ENCODE measurements at places on chromosomes 3 and 15. TPM values are rescaled to one million over a fixed set of nuclear protein-coding genes. Genes with fewer than 3 reads are reported as not detected.

PLA1A gene
- total RNA-seq = 1.1 TPM

TTC23 gene
- 2.7 TPM for total RNA-seq

CLDN18 gene
- not detected for total RNA-seq

TRIM71 gene
- not detected for total RNA-seq

AADACL2 gene
- not detected for total RNA-seq

GXYLT2 gene
- total RNA-seq = not detected

THPO gene
- not detected for total RNA-seq

APPL1 gene
- 62.0 TPM for total RNA-seq

CELSR3 gene
- 2.3 TPM for total RNA-seq

GRCh38 chr3:169062501-169062900 is 601.0 kb downstream of the MECOM start:
- no peak overlapping the region for H3K4me3 ChIP-seq
- no peaks in the 10 kb centered on the region for H3K4me1 ChIP-seq
- no peaks in the 10 kb centered on the region for H3K36me3 ChIP-seq
- H3K27me3 ChIP-seq = peaks cover 4% of the 10 kb centered on the region

GRCh38 chr3:62184559-62184958 is 188.8 kb downstream of the FEZF2 start:
- no peak for DNase-seq
- no peak overlapping the region for H3K27ac ChIP-seq
- no peaks in the 10 kb centered on the region for H3K36me3 ChIP-seq
- H3K27me3 ChIP-seq = no peaks in the 10 kb centered on the region
- no peak overlapping the region for H3K4me3 ChIP-seq
- H3K4me1 ChIP-seq = peaks cover 7% of the 10 kb centered on the region

GRCh38 chr15:63892794-63893441 is 59.2 kb upstream of the HERC1 start:
- no peaks in the 10 kb centered on the region for H3K36me3 ChIP-seq
- peaks cover 40% of the 10 kb centered on the region for H3K4me1 ChIP-seq
- H3K27me3 ChIP-seq = no peaks in the 10 kb centered on the region
- H3K4me3 ChIP-seq = peak overlapping the region; percentile 21
- H3K27ac ChIP-seq = peak overlapping the region; percentile 8

DNA sequence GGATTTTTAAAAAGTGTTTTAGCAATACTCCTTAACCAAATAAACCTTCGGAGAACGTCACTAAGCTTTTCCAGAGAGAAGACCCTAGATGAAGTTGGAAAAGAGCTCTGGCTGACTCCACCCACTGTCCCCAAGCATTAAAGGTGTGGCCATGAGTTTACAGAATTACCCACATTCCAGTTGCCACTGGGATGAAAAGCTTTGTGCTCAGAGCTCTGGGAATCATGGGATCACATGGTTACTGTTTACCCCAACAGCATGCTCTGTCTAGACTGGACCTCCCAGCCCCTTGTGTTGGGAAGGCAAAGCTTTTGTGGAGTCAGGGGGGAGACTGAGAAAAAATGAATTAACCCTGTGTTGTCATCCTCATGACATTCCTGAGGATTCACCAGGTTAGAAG is 55.3 kb downstream of the CCK start:
- H3K4me1 ChIP-seq = peaks cover 38% of the 10 kb centered on the region
- H3K27ac ChIP-seq = no peak overlapping the region

- no peak overlapping the region for H3K27ac ChIP-seq
These were observed 570.3 kb upstream of the CCDC54 start for GRCh38 chr3:106806964-106807363.

GRCh38 chr15:72312605-72313447 is 7.1 kb downstream of the CELF6 start:
- H3K36me3 ChIP-seq = no peaks in the 10 kb centered on the region
- H3K27ac ChIP-seq = no peak overlapping the region
- no peaks in the 10 kb centered on the region for H3K27me3 ChIP-seq
- peak; percentile 24 for DNase-seq

DNA sequence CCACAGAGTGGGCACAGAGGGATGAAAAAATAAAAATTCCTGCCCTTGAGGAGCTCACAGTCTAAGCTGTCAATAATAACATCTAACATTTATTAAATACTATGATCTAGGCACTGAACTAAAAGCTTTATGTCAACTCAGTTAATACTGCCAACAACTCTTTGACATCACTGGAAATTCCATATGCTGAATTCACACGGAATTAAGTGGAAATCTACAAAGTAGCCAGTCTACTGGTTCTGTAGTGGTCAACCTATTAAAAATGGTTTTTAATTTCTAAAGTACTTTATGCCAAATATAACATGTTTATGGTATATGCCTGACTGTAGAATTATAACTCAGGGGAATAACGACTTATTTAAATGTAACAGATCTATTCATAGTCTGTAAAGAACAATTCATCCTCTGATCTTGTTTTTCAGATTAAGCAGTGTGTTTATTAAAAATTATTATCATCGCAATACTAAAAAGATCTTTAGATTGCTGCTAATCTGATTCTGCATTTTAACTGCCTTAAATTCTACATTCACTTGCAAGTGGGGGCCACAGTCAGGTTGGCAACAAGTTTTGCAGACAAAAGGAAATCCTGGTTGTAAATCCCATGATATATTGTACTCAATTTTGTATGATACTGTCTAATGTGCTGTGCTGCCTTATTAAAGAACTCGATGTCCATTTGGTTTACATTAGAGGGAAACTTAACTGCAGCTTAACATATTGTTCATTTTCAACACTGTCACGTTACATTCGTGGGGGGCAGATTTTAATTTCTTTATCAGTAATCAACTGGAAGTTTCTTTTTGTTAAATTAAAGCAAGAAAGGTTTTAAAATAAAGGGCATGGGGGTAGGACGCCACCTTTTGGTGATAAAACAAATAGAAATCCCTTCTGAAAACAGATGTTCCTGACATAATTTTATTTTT is 2.6 kb upstream of the FOXP1 start:
- no peak overlapping the region for H3K4me3 ChIP-seq
- no peak for DNase-seq
- peaks cover 37% of the 10 kb centered on the region for H3K4me1 ChIP-seq
- peaks cover 16% of the 10 kb centered on the region for H3K36me3 ChIP-seq
- no peaks in the 10 kb centered on the region for H3K27me3 ChIP-seq

DNA sequence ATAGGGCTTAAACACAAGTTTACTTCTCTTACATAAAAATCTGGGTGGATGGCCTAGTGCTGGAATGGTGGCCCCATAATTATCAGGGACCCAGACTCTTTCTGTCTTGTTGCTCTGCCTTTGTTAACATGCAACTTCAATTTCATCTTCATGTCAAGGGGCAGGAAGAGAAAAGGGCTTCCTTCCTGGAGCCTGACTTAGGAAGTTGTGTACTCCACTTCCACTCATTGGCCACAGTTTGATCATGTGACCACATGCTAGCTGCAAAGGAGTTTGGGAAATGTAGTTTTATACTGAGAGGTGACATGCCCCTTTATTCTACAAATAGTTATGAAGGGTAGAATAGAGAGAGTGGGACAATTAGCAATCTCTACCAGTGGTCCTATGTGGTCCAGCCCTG is 39.3 kb downstream of the RHCG start:
- DNase-seq = no peak
- no peak overlapping the region for H3K27ac ChIP-seq
- no peak overlapping the region for H3K4me3 ChIP-seq
- H3K36me3 ChIP-seq = no peaks in the 10 kb centered on the region

- H3K4me3 ChIP-seq = no peak overlapping the region
- H3K27me3 ChIP-seq = no peaks in the 10 kb centered on the region
- DNase-seq = no peak
- no peak overlapping the region for H3K27ac ChIP-seq
These were observed 159.2 kb downstream of the CNTN6 start for GRCh38 chr3:1252061-1252430.

GRCh38 chr3:157442729-157443128 is 6.1 kb downstream of the PTX3 start:
- H3K27ac ChIP-seq = no peak overlapping the region
- no peaks in the 10 kb centered on the region for H3K4me1 ChIP-seq
- DNase-seq = no peak

DNA sequence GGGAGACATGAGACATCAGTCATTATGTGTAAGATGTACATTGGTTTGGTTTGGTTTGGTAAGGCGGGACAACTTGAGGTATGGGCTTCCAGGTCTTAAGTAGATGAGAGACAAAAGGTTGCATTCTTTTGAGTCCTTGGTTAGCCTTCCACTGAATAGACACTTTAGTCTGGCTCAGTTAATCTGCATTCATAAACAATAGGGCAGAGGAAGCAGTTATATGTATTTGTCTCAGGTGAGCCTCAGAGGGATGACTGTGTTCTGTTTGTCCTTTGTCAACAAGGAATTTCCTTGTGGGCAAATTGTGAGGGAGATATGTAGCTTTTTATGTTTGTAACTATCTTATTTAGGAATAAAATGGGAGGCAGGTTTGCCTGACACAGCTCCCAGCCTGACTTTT is 50.4 kb downstream of the TCF12 start:
- H3K27me3 ChIP-seq = no peaks in the 10 kb centered on the region
- H3K36me3 ChIP-seq = no peaks in the 10 kb centered on the region
- no peak for DNase-seq
- peaks cover 51% of the 10 kb centered on the region for H3K4me1 ChIP-seq

DNA sequence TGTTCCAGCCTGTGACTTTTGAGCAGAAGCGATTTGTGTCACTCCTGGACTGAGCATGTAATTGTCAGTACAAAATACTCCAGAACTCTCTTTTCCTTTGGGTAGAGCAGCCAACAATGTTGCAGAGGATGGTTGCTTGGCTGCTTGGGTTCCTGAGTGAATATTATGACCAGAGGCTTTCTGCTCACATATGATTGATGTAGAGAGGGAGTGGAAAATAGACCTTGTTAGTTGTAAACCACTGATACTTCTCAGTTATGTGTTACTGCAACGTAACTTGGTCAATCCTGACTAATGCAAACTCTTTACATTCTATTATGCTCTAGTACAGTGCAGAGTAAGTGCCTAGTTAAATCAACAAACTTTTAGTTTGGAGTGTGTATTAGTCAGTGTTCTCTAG is 322.6 kb upstream of the KCNH8 start:
- no peak overlapping the region for H3K4me3 ChIP-seq
- H3K36me3 ChIP-seq = no peaks in the 10 kb centered on the region
- no peak overlapping the region for H3K27ac ChIP-seq

DNA sequence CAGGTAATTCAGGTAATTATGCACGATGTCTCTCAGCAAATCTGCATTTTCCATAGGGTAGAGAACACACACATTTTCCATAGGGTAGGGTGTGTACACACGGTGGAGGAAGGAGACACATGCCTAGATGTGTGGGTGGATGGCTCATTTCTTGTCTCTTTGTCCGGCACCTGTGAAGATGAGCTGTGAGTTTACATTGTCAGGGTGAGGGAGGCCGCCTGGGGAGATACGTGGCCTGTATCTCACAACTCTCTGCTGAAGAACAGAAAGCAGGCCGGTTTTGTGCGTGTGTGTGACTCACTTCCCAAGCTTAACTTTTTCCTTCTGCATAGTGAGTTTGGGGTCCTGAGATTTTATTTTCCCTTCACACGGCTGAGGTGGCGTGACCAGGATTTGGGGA is 60.3 kb downstream of the SLC6A6 start:
- H3K27me3 ChIP-seq = no peaks in the 10 kb centered on the region
- peaks cover 91% of the 10 kb centered on the region for H3K36me3 ChIP-seq
- no peak overlapping the region for H3K27ac ChIP-seq
- no peak for DNase-seq

DNA sequence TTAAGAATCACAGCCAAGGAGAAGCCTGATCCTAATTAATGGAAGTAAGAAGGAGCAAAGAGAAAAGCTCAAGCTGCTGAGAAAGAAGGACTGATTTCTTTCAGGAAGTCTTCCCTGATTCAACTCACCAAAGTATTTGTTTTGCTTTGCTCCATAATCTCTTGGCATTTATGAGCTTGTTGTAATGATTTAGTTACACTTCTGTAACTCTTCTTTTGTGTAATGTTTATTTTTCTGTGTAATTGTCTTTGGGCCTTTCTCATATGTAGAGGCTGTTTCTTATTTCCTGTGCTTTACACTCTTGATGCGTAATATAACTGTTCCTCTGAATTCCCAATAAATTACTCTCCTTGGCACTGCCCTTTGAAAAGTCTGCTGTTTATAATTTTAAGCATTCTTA is 80.0 kb downstream of the COL6A5 start:
- no peak overlapping the region for H3K4me3 ChIP-seq
- H3K4me1 ChIP-seq = no peaks in the 10 kb centered on the region
- H3K27ac ChIP-seq = no peak overlapping the region
- no peaks in the 10 kb centered on the region for H3K27me3 ChIP-seq
- H3K36me3 ChIP-seq = no peaks in the 10 kb centered on the region
- DNase-seq = no peak

GRCh38 chr3:10263646-10264363 is 15.5 kb downstream of the TATDN2 start:
- H3K4me1 ChIP-seq = peaks cover 41% of the 10 kb centered on the region

GRCh38 chr3:139521816-139522215 is 17.7 kb downstream of the RBP1 start:
- no peaks in the 10 kb centered on the region for H3K36me3 ChIP-seq
- H3K4me1 ChIP-seq = no peaks in the 10 kb centered on the region
- no peak overlapping the region for H3K27ac ChIP-seq
- H3K27me3 ChIP-seq = no peaks in the 10 kb centered on the region
- no peak overlapping the region for H3K4me3 ChIP-seq

- DNase-seq = peak; percentile 42
- H3K36me3 ChIP-seq = no peaks in the 10 kb centered on the region
- H3K4me1 ChIP-seq = peaks cover 29% of the 10 kb centered on the region
These were observed 99.2 kb upstream of the TRPM1 start for GRCh38 chr15:31200735-31201151.

GRCh38 chr15:65902373-65902772 is 33.1 kb downstream of the RAB11A start:
- H3K4me1 ChIP-seq = peaks cover 43% of the 10 kb centered on the region
- H3K27me3 ChIP-seq = no peaks in the 10 kb centered on the region

DNA sequence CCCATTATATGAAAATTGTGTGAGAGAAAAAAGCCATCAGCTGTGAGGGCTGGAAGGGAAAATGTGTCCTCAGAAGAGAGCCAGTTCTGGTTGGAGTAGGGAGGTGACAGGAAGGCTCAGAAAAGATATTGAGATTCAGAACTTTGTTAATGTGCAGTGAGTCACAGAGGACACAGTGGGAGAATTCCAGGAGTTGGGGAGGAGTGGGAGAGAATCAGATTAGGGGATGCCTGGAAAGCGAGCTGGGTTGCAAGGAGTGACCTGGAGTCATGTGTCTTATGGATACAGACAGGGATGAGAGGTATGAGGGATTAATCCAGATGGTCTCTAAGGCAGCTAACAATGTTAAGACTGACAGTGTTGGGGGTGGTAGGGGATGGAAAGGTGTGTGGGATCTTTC is 67.5 kb downstream of the CHST2 start:
- H3K36me3 ChIP-seq = no peaks in the 10 kb centered on the region
- H3K4me1 ChIP-seq = peaks cover 22% of the 10 kb centered on the region
- H3K4me3 ChIP-seq = no peak overlapping the region
- DNase-seq = no peak
- H3K27me3 ChIP-seq = no peaks in the 10 kb centered on the region
- no peak overlapping the region for H3K27ac ChIP-seq

DNA sequence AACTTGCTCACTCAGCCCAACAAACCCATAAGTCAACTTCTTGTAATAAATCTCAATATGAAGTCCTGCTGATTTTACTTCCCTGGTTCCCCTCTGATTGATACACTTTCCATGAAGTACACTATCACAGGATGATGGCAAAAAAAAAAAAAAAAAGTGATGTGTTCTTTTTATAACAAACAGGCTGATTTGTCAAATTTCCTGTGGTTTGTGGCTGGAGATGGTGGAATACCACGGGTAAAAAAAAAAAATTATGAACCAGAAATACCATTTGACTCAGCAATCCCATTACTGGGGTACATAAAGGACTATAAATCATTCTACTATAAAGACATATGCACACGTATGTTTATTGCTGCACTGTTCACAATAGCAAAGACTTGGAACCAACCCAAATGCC is 10.7 kb upstream of the SERPINI2 start:
- H3K27me3 ChIP-seq = no peaks in the 10 kb centered on the region
- H3K4me1 ChIP-seq = no peaks in the 10 kb centered on the region
- H3K27ac ChIP-seq = no peak overlapping the region

All from activated B cell treated with CpG ODN at 0.5 μM for 24 hours (primary cell).